Pulmonary artery endothelial cell (primary cell): ENCODE measurements at places on chromosomes 3 and 15.

- DNase-seq: no peak
These were observed 175.7 kb upstream of the MDFIC2 start for GRCh38 chr3:70488131-70488530.

DNA sequence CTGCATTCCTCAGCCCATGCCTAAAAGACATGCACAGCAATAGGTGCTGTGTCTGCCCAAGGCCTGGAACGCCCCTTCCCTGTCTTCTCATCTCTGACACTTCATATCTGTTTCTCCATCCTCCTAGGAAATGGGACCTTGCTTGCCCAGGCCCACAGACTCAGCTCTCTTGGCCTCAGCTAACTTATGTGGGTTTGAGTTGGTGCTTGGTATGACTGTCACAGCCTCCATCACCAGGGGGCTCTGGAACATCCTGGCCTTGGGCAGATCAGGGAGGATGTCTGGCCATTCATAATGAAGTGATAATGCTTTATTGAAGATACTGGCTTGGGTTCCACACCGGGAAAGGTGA is 156.7 kb upstream of the SMAD3 start:
- no peak for DNase-seq

GRCh38 chr3:29332195-29332637 is 51.3 kb downstream of the RBMS3 start:
- DNase-seq: no peak

GRCh38 chr3:22334996-22335395 is 584.0 kb upstream of the ZNF385D start:
- no peak for DNase-seq

- no peak for DNase-seq
These were observed 106.9 kb downstream of the LRRK1 start for GRCh38 chr15:101025896-101026631.
